ENCODE measurements at places on chromosomes 4 and X.

- no peak for DNase-seq
These were observed 578 bp upstream of the CORIN start for GRCh38 chr4:47838445-47838844.

DNA sequence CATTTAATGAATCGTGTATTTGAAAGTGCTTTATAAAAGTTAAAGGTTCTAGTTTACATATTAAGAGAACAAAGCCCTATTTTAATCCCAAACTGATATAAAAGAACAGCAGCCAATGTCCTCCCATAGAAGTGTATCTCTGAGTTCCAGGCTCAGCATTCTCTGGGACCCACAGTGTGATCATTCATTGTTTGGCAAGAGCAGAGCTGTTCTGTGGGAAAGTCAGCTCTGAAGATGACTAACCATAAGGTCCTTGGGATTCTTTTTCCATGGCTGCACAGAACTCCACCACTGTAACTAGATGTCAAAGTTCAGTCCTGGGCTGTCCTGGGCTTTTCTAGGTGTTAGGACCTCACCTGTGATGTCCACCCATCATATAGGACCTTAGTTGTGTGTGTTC lies 157.0 kb upstream of the TLL1 start:
- no peak for DNase-seq

- no peak for DNase-seq
These were observed 60.4 kb upstream of the HPF1 start for GRCh38 chr4:169818063-169818679.

- DNase-seq, result no peak
These were observed 6.0 kb downstream of the FRG2 start for GRCh38 chr4:190020790-190021717.

- DNase-seq, result no peak
These were observed 102.9 kb downstream of the PRSS12 start for GRCh38 chr4:118249890-118250289.

DNA sequence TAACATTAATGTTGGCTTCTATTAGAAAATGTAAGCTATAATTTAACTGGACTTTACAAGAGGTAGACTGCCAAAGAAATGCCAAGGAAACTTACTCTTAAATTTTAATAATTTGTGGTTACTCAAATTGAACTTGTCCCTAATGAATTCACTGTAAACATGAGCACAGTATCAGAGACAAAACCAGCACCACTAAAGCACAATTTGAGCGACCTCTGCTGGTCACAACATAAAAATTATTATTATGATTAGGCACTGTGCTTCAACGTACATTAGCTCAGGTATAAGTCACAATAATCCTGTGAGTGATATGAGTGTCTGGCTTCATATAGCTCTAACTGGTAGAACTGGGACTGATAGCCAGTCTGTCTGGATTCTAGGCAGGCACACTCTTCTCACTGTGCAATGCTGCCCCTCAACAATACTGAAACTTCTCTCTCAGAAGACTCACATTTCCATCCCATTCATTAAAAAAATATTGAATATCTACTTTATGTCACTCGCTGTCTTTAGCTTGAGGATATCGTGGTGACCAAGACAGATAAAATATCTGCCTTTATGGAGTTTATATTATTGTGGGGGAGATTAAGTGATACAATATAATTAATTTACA lies 8.0 kb downstream of the NUDT6 start:
- no peak for DNase-seq

DNA sequence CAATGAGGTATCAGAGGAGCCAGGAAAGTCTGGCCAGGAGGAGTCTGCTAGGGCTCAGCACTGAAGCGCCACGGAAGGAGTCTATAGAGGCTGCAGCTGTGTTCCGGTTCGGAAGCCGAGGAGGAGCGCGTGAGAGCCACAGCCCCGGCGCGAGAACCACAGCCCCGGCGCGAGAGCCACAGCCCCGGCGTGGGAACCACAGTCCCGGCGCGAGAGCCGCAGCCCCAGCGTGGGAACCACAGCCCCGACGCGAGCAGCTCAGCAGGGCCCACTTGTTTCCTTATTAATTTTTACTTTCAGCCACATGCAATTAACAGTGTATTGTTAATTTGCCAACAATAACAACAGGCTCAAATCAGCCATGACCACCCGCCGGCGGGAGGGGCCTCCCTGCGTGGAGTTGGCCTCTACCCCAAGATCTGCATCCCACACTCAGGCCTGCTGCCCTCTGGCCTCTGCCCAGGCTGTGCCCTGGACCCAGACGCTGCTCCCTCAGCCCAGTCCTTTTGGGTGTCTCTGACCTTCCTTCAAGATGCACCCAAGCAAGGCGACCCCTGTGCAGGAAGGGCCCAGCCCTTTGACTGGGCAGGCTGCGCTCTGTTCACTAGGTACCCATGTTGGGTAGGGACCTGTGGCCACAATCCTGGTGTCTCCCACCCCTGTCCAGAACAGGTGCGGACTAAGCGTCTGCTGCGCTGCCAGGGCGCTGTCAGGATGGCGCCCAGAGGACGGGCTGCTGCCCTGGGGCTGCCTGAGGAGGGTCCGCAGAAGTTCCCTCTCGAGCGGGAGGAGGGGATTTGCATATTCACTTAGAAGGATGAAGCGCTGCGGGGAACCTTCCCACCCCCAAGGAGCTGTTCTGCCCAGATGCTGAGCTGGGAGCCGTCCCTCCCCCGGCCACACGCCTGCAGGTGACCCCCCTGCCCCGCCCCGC lies 113.8 kb downstream of the ADRA2C start:
- no peak for DNase-seq

DNA sequence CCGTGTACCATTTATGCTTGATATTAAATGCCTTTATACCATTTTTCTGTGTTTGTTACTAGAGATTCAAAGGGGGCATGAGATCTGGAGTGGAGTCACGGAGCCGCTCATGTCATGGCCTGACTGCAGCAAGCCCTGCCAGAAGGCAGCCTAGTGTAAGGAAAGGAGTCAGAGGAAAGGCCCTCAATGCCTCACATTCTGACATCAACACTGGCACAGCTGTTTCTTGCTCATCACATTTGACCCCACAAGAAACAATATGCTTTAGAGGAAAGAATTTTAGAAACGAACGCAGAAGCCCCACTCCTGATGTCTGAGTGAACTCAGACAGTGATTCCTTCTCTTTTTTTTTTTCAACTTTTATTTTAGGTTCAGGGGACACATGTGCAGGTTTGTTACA lies 322.4 kb upstream of the CPEB2 start:
- DNase-seq, result no peak

GRCh38 chr4:83276299-83277040 lies 8.1 kb downstream of the COQ2 start:
- DNase-seq, result no peak

- no peak for DNase-seq
These were observed 53.1 kb downstream of the GAK start for GRCh38 chr4:878796-879728.

DNA sequence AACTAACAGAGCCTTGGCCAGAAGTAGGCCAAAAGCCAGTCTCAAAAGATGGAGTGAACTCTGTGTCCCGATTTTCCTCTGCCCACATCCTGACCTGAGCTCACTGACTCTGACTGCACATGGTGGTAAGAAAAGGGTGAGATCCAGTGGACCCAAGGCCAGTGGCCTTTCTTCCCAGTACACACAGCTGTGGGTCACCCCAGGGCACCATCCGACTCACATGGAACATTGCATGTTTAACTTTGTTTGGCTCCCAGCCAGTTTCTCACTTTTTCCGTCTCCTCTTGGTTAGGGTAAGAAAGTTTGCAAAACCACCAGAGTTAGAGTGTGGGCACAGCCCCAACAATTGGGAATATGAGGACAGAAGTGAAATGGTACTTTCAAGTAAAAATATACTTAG lies 69.8 kb downstream of the GAB1 start:
- no peak for DNase-seq

DNA sequence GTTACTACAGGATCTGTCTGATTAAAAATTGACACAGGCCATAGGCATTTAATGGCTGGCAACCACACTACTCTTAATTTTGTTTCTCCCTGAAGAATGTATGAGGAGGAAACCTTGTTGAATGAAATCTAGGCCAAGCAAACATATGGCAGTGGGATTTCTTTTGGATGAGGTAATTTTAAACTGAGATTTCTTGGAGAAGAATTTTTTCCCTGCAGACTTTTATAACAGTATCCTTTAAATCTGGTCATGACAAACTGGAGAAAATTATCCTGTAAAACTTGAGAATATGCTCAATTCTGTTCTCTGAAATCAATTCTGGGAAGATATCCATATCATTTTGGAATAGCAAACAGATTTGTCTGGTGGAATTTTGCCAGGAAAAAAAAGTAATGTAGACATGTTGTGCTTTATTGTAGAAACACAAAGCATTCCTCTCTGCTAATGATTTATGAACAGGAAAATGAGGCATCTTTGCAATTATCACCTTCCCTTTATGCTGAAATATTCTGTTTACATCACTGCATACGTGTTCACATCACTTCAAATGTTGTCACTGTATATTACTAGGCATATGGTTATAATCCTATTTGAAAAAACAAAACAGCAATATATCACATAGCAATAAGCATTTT lies 108.3 kb upstream of the ARSJ start:
- no peak for DNase-seq

DNA sequence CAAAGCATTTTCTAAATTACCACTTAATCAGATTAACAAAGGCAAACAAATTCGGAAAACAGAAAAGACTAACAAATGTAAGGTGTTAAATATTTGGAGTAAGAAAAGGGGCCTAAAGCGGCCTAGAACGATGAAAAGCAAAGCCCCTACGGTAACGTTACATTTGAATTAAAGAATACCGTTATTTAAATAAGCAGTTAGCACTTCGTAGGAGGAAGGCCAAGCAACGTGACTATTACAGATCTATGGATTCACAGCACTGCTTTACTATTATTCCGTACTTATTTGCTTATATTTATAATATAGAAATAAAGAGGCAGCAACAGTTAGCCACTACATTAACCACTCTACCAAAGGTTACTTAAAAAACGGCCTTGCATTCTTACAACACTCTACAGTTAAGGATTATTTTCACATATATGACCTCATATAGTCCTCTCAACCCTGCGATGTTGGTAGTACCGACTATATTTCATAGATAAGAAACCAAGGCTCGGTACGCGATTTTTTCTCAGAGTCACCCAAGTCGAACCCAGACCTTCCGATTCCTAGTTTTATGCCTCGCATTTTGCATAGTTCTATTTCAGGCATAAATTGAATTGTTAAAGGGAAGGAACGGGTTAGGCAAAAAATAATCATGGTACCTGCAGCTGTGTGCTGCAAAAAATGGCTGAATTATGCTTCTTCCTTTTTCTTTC lies 2.9 kb downstream of the KLHL15 start:
- DNase-seq, result no peak

- peak; percentile 31 for DNase-seq
These were observed 6.3 kb upstream of the RTL5 start for GRCh38 chrX:72137846-72138495.

GRCh38 chr4:48369248-48369647 lies 27.9 kb downstream of the SLAIN2 start:
- DNase-seq, result no peak

- no peak for DNase-seq
These were observed 2135.9 kb downstream of the ARAP2 start for GRCh38 chr4:34108391-34108790.

- DNase-seq, result no peak
These were observed 37.7 kb upstream of the MAGEB18 start for GRCh38 chrX:26100421-26100920.

GRCh38 chrX:154534526-154535322 lies 11.9 kb downstream of the G6PD start:
- peak; percentile 60 for DNase-seq

GRCh38 chr4:185554365-185555126 lies 19.2 kb upstream of the PDLIM3 start:
- DNase-seq, result no peak

GRCh38 chr4:186954509-186954908 lies 230.9 kb upstream of the FAT1 start:
- DNase-seq, result no peak

DNA sequence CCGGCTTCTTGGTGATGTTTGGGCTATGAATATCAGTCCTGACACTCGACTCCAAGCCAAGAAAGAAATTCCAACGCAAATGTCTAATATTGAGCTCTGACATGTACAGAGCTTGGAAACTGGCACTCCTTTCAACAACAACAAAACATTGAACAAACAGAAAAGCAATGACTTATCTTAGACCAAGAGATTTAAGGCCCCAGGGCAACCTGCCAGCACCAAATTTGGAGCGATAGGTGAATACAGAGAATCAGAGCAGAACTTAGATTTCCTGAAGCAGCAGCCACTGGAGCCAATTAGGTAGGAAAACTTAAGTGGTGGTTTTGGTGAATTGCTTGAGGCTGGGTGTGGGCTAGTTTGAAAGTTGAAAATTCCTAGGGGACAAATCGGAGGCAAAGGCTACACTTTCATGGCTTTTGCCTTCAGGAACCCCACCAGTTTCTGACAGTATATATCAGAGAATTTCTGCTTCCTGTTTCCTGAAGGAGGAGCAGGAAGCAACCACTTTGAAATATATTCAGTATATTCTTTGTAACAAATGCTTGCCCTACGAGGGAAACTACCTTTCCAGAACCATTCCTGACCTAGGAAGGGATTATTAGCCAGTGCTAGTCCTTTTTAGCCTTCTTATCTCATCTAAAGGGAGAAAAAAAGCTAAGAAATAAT lies 10.1 kb upstream of the FMR1 start:
- DNase-seq, result no peak

DNA sequence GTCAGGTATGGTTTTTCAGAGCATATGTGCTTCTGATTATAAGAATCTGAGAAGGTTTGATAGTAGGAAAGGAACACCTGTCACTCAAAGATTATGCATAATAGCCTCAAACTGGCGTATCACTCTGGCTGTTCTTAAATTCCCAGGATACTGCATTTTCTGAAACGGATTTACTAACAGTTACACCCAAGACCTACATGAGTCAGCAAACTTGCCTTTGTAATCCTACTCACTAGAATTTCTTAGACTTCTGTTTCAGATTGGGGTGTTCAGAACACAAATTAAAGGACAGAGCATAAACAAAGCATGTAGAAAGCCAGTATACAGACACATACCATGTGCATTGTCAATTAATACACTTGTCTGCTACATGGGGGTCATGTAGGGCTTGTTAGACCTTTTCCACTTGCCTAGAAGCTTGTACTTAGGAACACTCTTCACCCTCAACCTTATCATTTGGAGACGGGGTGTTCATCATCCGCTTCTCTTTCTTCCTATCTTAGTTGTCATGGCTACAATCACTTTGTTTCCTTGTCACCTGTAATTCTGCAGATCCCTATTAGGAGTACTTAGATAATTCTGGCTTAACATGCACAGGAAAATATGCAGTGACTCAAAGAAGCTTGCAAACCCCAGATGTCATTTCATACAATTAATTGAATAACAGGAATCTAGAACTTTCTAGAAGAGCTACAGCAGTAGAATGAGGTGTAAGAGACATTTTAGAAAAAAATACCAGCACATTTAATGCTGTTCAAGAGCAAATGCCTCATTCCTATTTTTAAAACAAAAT lies 593.0 kb upstream of the TENM3 start:
- DNase-seq, result no peak

All from NCI-H1694 (cell line).